ENCODE measurements at places on chromosomes 11 and 22.
A peak's percentile ranks its signal among the peaks of the same experiment; 100 is the strongest.

DNA sequence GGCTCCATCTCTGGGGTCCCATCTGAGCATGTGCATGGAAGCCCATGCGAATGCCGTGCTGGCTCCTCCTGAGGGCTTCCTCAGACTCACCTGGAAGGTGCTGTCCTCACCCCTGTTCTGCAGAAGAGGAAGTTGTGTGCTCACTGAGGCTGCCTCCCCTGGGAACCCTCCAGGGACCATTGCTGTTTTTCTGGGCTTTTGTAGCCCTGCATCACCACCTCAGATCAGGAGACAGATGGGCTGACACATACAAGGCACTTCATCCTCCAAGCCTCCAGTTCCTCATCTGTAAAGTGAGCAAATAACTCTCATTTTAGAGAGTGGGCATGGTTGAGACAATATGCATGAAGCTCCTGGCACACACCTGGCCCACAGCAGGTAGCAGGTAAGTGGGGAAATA, 12.1 kb upstream of the LRRC32 start:
- no peak for DNase-seq

DNA sequence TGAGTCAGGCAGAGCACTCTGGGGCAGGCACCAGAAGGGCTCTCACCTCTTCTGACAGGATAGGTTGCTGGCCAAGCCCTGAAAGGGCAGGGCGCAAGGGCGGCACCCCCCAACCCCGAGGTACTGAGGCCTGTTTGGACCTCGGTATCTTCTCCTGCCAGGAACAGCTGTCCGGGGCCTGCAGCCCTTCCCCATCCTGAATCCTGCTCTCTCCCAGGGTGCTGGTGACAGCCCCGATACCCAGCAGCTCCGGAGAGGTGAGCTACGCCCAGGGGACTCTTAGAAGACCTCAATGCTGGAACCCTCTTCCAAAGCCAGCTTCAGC, 79.1 kb downstream of the PHF21B start:
- no peak for DNase-seq

DNA sequence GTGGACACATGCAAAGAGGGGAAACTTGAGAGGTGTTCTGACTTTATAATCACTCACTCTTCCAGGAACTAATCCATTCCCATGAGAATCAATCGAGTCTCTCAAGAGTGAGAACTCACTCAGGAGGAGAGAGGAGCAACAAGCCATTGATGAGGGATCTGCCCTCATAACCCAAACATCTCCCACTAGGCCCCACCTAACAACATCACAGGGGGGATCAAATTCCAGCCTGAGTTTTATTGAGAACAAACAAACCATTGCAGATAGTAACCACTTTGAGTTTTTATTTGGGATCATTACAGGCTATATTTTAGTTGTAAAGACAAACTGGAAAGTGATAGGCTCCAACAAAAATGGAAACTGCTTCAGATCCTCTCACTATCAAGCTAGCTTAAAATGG, 328.8 kb upstream of the CTSC start:
- DNase-seq = no peak

GRCh38 chr11:23112987-23113886, 253.0 kb upstream of the CCDC179 start:
- DNase-seq = peak; percentile 55

DNA sequence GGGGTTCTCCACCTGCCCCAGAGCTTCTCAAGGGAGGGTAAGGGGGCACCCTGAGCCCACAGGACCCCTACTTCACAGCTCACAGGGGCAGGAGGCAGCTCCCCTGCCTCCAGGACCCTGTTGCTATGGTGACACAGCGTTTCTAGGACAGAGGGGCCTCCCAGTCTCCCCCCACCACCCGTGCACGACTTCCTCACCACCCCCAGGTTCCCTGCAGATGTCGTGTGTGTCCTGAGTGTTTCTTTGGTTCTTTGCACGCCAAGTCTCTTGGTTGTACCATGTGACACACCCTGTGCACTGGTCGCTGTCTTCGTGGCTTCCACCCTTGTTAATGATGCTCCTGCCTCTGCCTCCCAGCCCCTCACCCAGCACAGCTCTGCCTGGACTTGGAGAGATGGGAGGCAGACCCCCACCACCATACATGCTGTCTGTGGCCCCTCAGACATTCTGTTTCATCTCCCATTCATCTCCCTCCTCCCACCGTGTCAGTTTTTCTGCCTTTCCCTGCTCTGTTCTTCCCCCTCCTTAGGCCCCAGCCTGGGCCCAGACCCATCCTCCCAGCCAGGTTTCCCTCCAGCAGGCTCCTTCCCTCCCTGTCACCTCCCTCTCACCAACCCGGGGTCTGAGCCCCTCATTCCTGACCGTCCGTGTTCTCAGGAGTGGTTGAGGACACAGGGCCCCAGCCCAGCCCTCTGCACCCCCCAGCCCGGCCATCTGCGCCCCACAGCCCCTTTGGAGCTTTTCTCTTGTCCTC, 24.5 kb upstream of the RAB1B start:
- no peak for DNase-seq

Measured in iPS DF 6.9 (cell line).